ENCODE measurements at places on chromosomes 6 and 20.

DNA sequence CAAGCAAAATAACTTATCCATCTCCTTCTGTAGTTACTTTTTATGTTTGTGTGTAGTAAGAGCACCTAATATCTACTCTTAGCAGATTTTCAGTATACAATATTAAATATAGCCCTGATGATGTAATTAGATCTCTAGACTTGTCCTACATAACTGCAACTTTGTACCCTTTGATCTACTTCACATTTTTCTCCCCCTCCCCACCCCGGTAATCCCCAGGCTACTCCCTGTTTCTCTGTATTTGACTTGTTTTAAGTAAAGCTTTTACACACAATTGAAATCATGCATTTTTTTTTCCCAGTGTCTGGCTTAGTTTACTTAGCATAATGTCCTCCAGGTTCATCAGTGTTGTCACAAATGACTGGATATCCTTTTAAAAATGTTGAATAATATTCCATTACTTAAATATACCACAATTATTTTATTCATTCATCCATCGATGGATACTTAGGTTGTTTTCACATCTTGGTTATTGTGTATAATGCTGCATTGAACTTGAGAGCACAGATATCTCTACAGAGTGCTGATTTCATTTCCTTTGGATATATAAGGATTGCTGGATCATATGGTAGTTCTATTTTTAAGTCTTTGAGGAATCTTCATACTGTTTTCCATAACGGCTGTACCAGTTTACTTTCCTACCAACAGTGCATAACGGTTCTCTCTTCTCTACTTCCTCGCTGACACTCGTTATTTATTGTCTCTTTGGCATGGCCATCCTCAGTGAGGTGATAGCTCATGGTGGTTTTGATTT is 212.7 kb downstream of the CDKAL1 start:
- DNase-seq = no peak

DNA sequence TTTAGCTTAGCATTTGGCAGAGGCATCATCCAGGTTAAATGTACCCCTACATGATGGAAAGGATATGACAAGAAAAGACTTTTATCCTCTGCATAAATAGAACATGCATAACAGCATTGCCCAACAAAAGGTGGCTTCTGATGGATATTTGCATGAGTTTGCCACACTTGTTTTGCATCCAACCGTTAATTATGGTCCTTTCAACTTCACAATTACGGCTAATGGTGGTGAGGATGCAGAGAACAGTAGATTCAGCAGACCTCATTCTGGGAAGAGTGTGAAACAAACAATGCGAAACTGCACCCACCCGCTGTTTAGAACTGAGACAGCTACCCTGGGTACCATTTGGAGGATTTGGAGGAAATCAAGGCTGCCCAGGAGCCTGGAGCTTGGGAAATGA is 690.9 kb upstream of the CHD6 start:
- DNase-seq = peak; percentile 99

DNA sequence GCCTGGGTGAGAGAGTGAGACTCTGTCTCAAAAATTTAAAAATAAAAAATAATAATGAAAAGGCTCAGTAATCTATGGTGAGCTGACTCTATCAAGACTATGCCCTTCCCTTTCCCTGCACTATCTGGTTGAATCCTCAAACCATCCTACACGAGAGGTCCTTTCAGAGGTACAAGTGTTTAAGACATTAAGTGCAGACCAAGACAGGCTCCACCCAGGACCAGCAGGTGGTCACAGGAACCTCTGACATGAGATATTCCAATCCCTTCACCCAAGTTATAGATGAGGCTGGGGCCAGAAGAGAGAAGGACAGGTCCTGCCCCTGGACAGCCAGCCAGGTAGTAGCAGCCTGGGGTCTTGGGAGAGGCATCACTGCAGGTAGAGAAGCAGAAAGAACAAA is 182.6 kb downstream of the NFATC2 start:
- no peak for DNase-seq

GRCh38 chr6:169809386-169809785 is 58.0 kb downstream of the ERMARD start:
- DNase-seq = no peak

DNA sequence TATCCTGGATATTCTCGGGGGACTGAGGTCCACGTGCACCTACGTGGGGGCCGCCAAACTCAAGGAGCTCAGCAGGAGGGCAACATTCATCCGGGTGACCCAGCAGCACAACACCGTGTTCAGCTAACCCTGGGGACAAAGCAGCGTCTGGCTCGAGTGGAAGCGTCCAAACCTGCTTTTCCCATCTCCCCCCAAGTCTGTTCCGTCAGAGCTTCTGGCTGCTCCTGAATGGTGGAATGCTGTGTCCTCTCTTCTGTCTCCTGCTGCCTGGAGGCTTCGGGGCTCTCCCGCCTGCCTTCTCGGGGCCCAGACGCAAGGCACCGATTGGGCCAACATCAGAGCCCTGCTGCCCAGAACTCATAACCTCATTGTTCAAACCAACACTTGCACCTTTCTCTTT is 56.7 kb downstream of the GMPR start:
- DNase-seq = no peak

- peak; percentile 84 for DNase-seq
Measured at GRCh38 chr6:16849988-16850680, 88.9 kb upstream of the ATXN1 start.

GRCh38 chr6:139582956-139583355 is 208.5 kb upstream of the CITED2 start:
- no peak for DNase-seq

- DNase-seq = no peak
Measured at GRCh38 chr20:54040531-54040930, 29.9 kb downstream of the BCAS1 start.

All from NCI-H748 treated with DMSO at 0.1 percent for 48 hours (cell line).